ENCODE measurements at places on chromosomes 13 and 19. TPM values are rescaled to one million over a fixed set of nuclear protein-coding genes. Genes with fewer than 3 reads are reported as not detected.

DNA sequence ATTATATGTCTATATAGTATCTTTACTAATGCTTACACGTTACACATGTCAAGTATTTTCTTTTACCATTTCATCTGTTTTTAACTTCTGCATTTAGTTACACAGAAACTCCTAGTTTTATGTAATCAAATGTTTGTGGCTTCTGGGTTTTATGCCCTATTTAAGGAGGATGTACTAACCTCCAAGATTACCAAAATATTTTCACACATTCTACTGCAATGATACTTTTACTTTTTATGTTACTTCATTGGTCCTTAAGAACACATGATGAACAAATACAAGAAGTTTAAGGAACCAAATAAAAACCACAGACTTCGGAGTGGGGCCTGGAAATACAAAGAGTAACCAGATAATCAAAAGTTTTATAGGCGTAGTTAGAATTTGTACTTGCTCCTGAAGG is 37.2 kb downstream of the ZC3H13 start:
- no peaks in the 10 kb centered on the region for H3K27me3 ChIP-seq
- H3K27ac ChIP-seq: no peak overlapping the region
- no peak overlapping the region for H3K4me3 ChIP-seq
- no peak for DNase-seq

Gene BST2
- total RNA-seq: 4.7 TPM

Gene KLK2
- not detected for total RNA-seq

Gene LILRA6
- 0.71 TPM for total RNA-seq

DNA sequence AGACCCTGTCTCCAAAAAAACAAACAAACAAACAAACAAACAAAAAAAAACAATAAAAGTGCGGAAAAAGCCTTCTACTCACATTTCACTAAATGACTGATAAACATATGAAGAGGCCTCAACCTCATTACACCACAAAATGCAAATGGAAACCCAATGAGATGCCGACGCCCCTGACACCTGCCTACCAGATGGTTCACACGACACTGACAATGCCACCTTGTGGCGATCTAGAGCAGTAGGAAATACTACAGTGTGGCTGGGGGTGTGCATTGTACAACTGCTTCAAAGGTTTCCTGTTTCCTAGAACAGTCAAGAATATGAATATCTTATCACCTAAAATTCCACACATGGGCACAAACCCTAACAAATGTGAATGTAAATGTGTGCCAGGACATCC is 14.0 kb downstream of the SCGB2B2 start:
- no peak for DNase-seq
- no peak overlapping the region for H3K4me3 ChIP-seq
- H3K27ac ChIP-seq: no peak overlapping the region
- no peaks in the 10 kb centered on the region for H3K36me3 ChIP-seq
- H3K27me3 ChIP-seq: no peaks in the 10 kb centered on the region
- no peaks in the 10 kb centered on the region for H3K4me1 ChIP-seq

DNA sequence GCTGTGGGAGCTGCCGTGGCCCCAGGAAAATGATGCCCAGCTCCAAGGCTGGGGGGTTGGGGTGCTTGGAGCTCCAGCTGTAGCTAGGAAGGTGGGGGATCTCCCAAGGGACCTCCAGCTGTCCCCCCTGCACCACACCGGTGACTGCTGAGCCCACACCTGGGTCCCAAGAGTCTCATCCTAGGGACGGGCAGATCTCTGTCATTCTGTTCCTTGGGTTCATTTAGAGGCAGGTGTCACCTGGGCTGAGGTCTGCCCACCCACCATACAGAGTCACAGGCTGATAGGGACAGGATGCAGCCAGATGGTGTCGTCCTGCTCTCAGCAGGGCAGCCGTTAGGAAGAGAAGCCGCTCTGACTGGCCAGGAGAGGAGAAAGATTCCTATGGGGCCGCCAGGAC is 5.3 kb downstream of the F2RL3 start:
- H3K27ac ChIP-seq: no peak overlapping the region
- H3K27me3 ChIP-seq: peaks cover 19% of the 10 kb centered on the region
- H3K4me3 ChIP-seq: no peak overlapping the region
- DNase-seq: no peak
- no peaks in the 10 kb centered on the region for H3K36me3 ChIP-seq

- no peak overlapping the region for H3K27ac ChIP-seq
- H3K27me3 ChIP-seq: no peaks in the 10 kb centered on the region
- no peaks in the 10 kb centered on the region for H3K36me3 ChIP-seq
- H3K4me3 ChIP-seq: no peak overlapping the region
- H3K4me1 ChIP-seq: no peaks in the 10 kb centered on the region
Measured at GRCh38 chr13:35136585-35136984, 194.5 kb downstream of the NBEA start.

GRCh38 chr13:114059946-114060860 is 72.2 kb downstream of the RASA3 start:
- H3K4me3 ChIP-seq: no peak overlapping the region
- H3K27me3 ChIP-seq: no peaks in the 10 kb centered on the region
- DNase-seq: peak; percentile 79

Gene AMH
- total RNA-seq: 4.0 TPM

- no peak overlapping the region for H3K4me3 ChIP-seq
- no peak overlapping the region for H3K27ac ChIP-seq
- H3K36me3 ChIP-seq: peaks cover 17% of the 10 kb centered on the region
- no peak for DNase-seq
- peaks cover 17% of the 10 kb centered on the region for H3K4me1 ChIP-seq
- H3K27me3 ChIP-seq: no peaks in the 10 kb centered on the region
Measured at GRCh38 chr19:14082675-14082960, 3.0 kb downstream of the C19orf67 start.

DNA sequence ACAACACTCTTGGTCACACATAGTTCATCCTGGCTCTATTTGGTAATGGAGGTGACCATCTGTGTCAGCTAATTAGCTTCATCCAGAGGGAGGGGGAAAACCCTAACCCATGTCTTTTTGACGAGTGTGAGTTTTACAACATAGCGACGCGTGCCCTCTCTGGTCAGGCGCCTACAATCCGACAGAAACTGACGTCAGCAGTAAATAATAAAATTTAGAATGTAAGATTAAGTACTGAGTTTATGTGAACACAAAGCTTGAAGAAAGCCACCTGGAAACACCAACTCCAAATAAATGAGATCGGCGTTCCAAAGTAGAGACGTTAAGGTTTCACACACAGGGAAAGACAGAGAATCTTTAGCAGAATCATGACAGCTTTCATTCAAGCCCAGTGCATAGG is 1.8 kb upstream of the ZNF83 start:
- no peak overlapping the region for H3K27ac ChIP-seq
- DNase-seq: no peak
- no peaks in the 10 kb centered on the region for H3K27me3 ChIP-seq
- peaks cover 3% of the 10 kb centered on the region for H3K36me3 ChIP-seq
- H3K4me3 ChIP-seq: no peak overlapping the region

GRCh38 chr19:6736169-6736916 is 1.0 kb downstream of the GPR108 start:
- peak overlapping the region; percentile 83 for H3K4me3 ChIP-seq
- H3K36me3 ChIP-seq: peaks cover 24% of the 10 kb centered on the region
- H3K4me1 ChIP-seq: peaks cover 43% of the 10 kb centered on the region
- H3K27me3 ChIP-seq: no peaks in the 10 kb centered on the region

- no peak overlapping the region for H3K27ac ChIP-seq
- no peaks in the 10 kb centered on the region for H3K27me3 ChIP-seq
- no peak for DNase-seq
- no peaks in the 10 kb centered on the region for H3K4me1 ChIP-seq
- no peak overlapping the region for H3K4me3 ChIP-seq
Measured at GRCh38 chr13:42380420-42381164, 108.6 kb downstream of the AKAP11 start.

DNA sequence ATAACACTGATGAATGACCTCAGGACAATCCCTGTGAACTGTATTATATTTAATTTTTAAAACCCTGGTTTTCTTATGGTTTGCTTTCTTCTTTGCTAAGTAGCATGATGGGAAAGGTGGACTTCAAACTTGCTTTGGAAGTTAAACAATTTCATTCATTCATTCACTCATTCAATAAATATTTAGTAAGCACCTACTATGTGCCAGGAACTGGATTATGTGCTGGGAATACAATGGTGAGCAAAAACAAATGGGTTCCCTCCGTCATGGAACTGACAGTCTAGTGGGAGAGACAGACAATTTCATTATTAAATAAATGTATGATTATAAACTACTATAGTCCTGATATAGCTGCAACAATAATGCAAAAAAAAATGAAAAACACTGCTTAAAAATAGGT is 70.3 kb downstream of the USP12 start:
- no peak overlapping the region for H3K27ac ChIP-seq
- no peaks in the 10 kb centered on the region for H3K27me3 ChIP-seq
- no peaks in the 10 kb centered on the region for H3K4me1 ChIP-seq
- H3K4me3 ChIP-seq: no peak overlapping the region
- H3K36me3 ChIP-seq: peaks cover 14% of the 10 kb centered on the region

GRCh38 chr19:2668175-2668763 is 34.2 kb downstream of the GNG7 start:
- DNase-seq: no peak
- no peaks in the 10 kb centered on the region for H3K36me3 ChIP-seq
- H3K27me3 ChIP-seq: no peaks in the 10 kb centered on the region

DNA sequence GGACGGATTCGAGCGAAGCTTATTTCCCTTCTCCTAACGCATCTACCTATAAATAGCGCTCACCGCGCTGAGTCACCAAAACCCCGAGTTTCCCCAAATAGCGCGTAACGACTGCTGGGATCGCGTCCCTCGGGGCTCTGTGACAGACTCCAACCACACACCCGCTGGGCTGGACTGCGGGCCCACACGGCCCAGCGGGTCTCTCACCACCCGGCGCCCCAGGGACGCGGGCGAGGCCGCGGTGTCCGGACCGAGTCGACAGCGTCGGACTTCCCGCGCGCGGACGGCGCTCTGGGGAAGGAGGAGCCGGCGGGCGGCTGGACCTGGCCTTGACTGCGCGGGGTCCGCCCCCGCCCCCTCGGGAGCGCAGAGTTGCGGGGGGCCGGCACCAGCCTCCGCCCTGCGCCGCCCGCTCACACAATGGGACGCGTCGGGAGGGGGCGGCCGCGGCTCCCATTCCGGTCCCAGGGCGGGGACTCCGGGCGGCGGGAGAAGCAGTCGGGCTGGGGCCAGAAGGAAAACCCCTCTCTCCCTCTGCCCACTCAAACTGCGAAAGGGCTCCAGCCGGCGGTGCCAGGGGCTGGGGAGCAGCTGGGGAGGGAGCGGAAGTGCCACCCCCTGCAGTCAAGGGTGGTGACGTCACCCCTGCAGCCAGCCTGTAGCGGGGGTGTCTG is 108.8 kb downstream of the KCNRG start:
- peak overlapping the region; percentile 98 for H3K27ac ChIP-seq
- H3K4me1 ChIP-seq: peaks cover 26% of the 10 kb centered on the region
- peaks cover 24% of the 10 kb centered on the region for H3K27me3 ChIP-seq
- H3K36me3 ChIP-seq: peaks cover 9% of the 10 kb centered on the region
- peak; percentile 90 for DNase-seq
- peak overlapping the region; percentile 54 for H3K4me3 ChIP-seq

- peak; percentile 91 for DNase-seq
- peaks cover 2% of the 10 kb centered on the region for H3K27me3 ChIP-seq
- H3K4me1 ChIP-seq: peaks cover 38% of the 10 kb centered on the region
- no peaks in the 10 kb centered on the region for H3K36me3 ChIP-seq
- H3K4me3 ChIP-seq: no peak overlapping the region
Measured at GRCh38 chr19:48674921-48675824, 2.4 kb upstream of the NTN5 start.

DNA sequence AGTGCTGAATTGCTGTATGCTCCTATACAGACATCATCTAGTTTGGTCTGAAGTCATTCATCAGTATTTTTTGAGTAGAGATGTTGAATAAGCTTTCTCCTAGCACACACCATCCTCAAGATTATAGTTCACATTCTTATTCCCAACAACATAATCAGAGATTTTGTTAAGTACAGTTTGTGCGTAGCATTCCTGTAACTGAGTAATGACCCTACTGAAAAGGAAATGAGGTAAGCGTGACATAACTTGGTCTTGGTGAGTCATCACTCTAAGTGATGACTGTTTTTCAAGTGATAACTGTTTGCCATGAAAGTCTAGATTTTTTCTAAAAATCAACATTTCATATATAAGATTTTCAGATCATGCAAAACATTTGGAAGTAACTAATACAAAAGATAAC is 18.5 kb upstream of the FAM216B start:
- no peaks in the 10 kb centered on the region for H3K36me3 ChIP-seq
- H3K27ac ChIP-seq: no peak overlapping the region
- DNase-seq: no peak
- peaks cover 2% of the 10 kb centered on the region for H3K4me1 ChIP-seq
- H3K27me3 ChIP-seq: no peaks in the 10 kb centered on the region

Gene APOC4
- total RNA-seq: not detected

GRCh38 chr19:46608581-46609345 is 7.6 kb downstream of the CALM3 start:
- no peaks in the 10 kb centered on the region for H3K27me3 ChIP-seq
- H3K36me3 ChIP-seq: peaks cover 58% of the 10 kb centered on the region
- peaks cover 26% of the 10 kb centered on the region for H3K4me1 ChIP-seq
- H3K4me3 ChIP-seq: no peak overlapping the region
- no peak for DNase-seq

GRCh38 chr13:91647361-91647990 is 249.1 kb downstream of the GPC5 start:
- DNase-seq: peak; percentile 17
- no peaks in the 10 kb centered on the region for H3K4me1 ChIP-seq
- no peaks in the 10 kb centered on the region for H3K36me3 ChIP-seq
- no peak overlapping the region for H3K4me3 ChIP-seq
- no peak overlapping the region for H3K27ac ChIP-seq
- no peaks in the 10 kb centered on the region for H3K27me3 ChIP-seq

- peak overlapping the region; percentile 17 for H3K27ac ChIP-seq
- no peaks in the 10 kb centered on the region for H3K27me3 ChIP-seq
- DNase-seq: peak; percentile 41
- H3K4me3 ChIP-seq: no peak overlapping the region
- no peaks in the 10 kb centered on the region for H3K36me3 ChIP-seq
Measured at GRCh38 chr13:97542102-97542685, 108.2 kb downstream of the RAP2A start.

GRCh38 chr19:35299523-35300338 is 7.8 kb downstream of the MAG start:
- H3K36me3 ChIP-seq: no peaks in the 10 kb centered on the region
- H3K4me1 ChIP-seq: peaks cover 6% of the 10 kb centered on the region
- no peak overlapping the region for H3K27ac ChIP-seq
- DNase-seq: no peak
- no peak overlapping the region for H3K4me3 ChIP-seq

Gene GPR4
- 0.44 TPM for total RNA-seq

GRCh38 chr19:52694921-52695320 is 39.9 kb downstream of the ZNF611 start:
- peaks cover 7% of the 10 kb centered on the region for H3K4me1 ChIP-seq
- no peaks in the 10 kb centered on the region for H3K27me3 ChIP-seq
- H3K4me3 ChIP-seq: no peak overlapping the region
- no peak for DNase-seq
- H3K36me3 ChIP-seq: no peaks in the 10 kb centered on the region
